ENCODE measurements at places on chromosomes 13 and 19.

DNA sequence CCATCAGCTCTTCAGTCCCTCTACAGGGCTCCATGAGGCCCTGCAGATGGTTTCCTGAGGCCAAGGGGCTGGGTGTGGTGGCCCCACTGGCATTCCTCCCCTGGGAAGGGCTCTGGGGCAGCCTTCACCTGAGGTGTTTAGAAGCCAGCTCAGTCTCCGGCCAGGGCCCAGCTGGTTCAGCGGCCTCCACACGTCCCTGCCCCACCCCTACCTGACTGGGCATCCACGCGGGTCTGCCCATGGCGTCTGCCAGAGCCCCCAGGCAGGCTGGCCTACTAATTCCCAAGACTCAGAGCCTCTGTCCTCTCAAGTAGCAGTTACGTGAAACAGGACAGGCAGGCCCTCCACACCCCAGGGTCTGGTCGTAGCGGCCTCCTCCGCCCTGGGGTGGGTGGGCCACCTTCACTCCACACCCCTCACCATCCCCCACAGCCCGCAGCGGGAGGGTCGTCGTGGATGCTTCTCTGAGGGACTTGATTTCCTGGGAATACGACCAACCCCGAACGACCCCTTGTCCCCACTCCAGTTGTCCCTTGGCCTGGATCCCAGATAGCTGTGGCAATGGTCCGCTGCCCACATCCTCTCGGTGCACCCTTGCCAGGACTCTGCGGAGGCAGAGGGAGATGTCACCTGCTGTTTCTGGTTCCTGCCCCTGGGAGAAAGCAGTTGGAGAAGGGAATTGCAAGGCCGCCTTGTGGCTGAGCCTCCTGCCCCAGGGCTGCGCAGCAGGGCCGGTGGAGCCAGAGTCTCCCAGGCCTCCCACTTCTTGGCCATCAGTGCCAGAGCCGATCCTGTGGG lies 24.3 kb downstream of the CAPN12 start:
- DNase-seq, result peak; percentile 23

- DNase-seq, result peak; percentile 57
Measured at GRCh38 chr19:13154911-13155471, 4.8 kb downstream of the IER2 start.

DNA sequence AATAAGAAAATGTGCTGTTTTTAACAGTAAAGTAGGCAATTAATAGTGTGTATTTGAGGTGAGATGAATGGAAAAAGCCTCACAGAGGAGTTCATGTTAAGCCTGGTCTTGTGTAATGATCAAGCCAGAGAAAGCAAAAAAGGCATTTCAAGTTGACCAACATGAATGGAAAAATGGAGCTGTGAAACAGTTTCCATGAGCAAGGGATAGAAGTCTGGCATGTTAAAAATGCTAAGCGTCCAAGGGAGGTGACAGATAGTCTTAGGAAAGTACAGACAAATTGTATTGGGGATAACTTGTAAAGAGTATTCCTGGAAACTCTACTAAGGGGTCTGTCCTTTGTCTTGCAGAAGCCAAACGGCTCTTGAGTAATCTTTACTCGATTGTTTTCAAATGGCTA lies 506.8 kb upstream of the ATXN8OS start:
- DNase-seq, result no peak

DNA sequence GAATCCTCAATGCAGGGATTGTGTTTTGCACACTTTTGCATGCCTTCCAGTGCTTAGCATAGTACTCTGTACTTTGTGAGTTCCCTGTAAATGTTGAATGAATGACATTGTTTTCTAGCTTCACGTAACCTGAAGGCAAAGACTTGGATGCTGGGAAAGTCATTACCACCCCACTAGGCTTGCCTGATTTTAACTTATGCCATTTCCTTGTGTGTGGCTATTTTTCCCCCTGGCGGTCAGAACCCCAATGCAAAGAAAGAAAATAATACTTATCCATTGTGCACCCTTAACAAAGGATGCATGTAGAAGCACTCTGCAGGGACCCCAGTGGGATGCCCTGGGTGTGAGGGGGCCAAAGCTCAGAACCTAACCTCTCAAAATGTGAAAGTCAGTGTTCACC lies 1.2 kb upstream of the ENOX1 start:
- peak; percentile 74 for DNase-seq

DNA sequence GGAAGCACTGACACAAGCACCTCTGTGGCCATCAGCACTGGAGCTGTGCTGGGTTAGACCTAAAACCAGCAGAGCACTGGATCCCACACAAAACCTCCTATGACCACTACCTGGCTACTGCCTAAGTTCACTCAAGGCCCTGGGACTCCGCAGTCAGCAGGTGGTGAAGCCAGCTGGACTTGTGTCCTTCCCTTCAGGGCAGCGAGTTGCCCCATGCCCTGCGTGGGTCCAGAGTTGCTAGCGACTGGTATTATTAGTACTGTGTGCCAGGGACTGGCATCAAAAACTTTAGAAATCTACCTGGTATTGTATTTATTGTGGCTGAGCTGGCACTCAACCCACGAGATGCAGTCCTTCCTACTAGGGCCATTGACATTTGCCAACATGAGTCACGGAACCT lies 6.0 kb downstream of the OR10H4 start:
- DNase-seq, result no peak

DNA sequence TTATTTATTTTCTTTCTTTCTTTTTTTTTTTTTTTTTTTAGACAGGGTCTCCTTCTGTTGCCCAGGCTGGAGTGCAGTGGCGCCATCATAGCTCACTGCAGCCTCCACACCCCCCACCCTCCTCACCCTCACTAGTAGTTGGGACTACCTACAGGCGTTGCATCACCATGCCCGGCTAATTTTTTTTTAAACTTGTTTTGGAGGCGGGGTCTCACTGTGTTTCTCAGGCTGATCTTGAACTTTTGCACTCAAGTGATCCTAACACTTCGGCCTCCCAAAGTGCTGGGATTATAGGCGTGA lies 33.6 kb downstream of the GJA3 start:
- DNase-seq, result peak; percentile 19

DNA sequence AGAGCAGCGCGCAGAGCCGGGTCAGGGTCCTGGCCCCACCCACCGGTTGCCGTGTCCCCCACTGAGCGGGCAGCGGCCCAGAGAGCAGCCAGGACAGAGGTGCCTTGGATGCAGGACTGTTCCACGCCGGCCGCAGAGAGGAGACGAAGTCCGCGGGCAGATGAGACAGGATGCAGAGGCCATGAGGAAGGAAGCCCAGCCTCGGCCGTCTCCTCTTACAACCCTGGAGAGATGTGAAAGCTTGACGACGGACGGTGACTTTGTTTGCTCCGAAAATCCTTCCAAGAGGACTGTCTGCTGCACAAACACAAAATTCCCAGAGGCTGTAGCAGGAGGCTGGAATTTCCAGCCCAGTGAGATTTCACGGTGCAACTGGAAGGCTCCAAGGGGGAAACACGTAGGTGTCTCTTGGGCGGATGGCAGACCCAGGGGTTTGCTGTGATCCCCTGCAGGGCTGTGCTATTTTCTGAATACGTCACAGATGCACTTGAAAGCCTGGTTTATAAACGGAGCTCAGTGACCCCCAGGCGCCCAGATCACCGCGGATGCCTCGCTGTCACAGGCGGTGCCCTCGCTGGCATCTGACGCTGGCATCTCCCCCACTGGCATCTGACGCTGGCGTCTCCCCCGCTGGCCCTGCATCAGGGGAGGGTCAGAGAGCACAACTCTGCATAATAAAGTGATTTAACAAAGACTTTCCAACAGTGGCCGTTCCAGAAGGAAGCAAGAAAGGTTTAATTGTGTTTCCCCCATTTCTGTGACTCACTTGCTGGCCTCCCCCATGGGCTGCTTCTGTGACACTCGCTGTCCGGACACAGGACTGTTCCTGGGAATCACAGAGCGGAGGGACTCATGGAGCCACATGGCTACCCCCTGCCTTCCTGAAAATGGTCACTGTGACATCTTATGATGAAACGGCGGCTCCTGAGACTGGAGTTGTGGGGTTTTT lies 62.0 kb upstream of the C13orf46 start:
- no peak for DNase-seq

- no peak for DNase-seq
Measured at GRCh38 chr19:49684983-49685553, 4.3 kb upstream of the ADM5 start.

GRCh38 chr13:99307247-99307646 lies at the start of gene GPR183:
Gene GPR183 (minus strand): TSS chr13:99307399. CDS start chr13:99296145, 11,254 bp downstream.
- DNase-seq, result peak; percentile 72

GRCh38 chr19:10294368-10294697 lies 4.6 kb downstream of the ICAM5 start:
- DNase-seq, result no peak

DNA sequence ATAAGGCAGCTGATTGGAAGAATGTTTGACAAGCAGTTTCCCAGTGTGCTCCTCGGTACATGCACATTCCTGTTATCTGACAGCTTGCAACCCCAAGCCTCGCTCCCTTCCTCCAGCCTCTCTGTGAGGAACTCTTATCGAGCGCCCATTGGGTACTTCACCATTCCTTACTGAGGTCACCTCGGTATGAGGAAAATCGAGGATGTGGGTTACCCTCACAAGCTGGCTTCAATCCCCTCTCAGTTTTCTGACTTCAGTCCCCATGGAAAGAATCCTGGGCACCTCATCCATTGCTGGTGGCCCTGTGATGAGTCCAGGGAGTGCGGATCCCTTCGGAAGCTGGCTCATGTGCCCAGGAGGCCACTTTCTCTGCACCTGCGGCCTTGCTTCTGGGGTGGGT lies 17.3 kb downstream of the TEX29 start:
- DNase-seq, result no peak

- DNase-seq, result no peak
Measured at GRCh38 chr13:47610687-47611086, 390.4 kb downstream of the SUCLA2 start.

- DNase-seq, result no peak
Measured at GRCh38 chr13:102984210-102984609, 82.0 kb downstream of the SLC10A2 start.

DNA sequence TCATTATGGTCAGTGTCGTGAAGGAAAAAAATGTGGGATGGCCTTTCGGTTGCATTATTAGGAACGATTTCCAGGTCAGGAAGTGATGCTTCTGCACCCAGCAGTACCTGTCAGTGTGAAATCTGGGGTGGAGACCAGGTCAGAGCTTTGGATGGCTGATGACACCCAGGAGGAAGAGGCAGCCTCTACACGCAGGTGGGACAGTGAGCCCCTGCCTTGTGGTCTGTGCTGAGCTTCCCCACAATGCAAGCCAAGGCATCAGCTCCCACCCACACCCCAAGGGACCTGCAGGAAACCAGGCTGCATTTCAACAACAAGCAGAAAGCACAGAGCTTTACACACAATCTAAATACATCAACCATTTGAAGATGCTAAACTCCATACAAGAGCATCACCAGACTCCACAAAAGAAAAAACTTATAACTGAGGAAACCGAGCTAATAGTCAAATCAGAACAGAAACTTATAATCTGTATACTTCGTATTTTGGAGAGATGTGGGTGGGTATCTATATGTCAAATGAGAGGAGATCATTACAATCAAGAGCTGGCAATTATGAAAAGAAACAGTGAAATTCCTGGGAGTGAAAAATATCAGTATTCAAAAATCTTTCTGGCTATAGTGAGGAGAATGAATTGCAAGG lies 130.1 kb downstream of the ZDHHC20 start:
- DNase-seq, result no peak

DNA sequence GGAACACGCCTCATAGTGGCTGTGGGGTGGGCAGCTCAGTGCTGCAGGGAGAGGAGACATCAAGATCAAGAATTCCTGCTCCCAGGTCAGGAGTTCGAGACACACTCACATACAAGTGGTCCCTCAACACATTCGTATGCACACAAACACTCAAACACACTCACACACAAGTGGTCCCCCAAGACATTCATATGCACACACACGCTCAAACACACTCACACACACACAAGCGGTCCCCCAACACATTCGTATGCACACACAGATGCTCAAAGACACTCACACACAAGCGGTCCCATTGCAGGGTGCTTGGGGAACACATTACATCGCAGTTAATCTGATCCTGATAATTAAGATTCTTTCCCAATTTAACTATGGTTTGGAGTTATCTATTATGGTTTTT lies 28.2 kb downstream of the FCGBP start:
- DNase-seq, result no peak

DNA sequence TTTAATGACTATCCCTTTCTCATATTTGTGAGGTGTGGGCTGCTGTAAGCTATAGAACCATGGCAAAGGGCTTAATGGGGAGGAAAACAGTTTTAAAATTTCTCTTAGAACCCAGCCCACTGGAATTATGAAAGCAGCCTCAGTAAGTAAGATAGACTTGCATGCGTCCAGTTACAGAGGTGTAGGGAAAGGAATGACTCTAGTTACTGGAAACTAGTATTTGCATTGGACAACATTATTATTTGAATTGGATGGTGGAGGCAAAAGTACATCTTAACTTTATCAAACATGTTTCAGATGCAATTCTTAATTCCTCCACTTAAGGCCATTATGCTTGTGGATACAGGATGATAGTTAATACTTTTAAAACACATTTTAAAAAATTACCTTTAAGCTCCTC lies 292.9 kb downstream of the SPRY2 start:
- no peak for DNase-seq

- no peak for DNase-seq
Measured at GRCh38 chr13:30373727-30374126, 48.6 kb upstream of the UBE2L5 start.

GRCh38 chr19:35805526-35806102 lies 7.0 kb downstream of the PRODH2 start:
- no peak for DNase-seq

DNA sequence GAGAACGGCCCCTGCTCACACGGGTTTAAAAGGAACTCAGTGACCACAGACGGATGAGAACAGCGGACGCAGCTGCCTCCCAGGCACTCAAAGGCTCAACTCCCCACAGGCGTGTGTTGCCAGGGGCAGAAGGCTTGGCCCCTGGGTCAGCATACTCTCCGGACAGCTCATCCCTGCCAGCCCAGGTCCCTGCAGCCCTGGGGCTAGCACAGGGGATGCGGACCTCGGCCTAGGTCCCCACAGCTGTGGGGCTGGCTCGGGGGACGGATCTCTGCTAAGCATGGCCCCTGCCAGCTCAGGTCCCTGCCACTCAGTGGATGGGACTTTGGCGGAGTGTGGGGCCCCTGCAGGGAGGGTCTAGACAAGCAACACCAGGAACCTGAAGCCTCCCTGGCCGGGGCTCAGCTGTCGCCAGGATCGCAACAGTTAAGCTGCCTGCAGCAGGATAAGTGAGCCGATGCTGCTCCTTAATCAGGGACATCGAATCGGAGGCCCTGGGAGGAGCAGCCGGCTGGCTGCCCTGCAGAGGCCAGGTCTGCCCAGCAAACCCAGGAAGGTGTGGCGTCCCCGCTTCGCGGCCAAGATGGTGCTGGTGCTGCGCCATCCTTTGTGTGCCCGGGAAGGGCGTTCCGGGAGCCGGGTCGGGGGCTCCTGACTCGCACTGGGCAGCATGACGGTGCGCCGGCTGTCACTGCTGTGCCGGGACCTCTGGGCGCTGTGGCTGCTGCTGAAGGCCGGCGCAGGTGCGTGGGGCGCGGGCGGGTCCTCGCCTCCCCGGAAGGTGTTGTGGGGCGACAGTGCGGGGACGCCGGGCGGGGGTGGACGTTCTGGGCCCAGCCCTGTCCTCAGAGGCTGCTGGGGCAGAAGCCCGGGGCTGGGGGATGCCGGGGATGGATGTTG lies 32.5 kb downstream of the MCF2L start:
- peak; percentile 23 for DNase-seq

DNA sequence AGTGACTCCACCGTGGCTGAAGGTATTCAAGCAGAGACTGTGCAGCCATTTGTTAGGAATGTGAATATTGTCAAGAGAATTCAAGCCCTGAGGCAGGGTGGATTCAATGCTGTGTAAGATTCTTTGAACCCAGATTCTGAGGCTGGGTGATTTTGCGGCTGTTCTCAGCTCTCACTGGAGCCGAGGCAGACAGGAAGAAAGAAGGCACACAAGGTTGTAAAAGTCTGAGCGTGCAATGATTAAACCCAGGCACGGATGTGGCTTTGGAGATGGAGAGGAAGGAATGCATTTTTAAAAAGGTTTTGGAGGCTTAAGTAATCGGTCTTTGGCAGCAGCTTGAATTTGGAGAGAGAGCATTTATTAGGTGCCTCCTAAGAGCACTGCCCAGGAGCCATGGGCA lies 187.9 kb downstream of the KATNAL1 start:
- peak; percentile 87 for DNase-seq

Data from fibroblast of skin of scalp (primary cell).